Right kidney (tissue), 9 donors: ENCODE measurements at places on chromosomes 7 and 10.

GRCh38 chr10:118557946-118558345 lies 37.5 kb downstream of the PRLHR start:
- no peak for DNase-seq

DNA sequence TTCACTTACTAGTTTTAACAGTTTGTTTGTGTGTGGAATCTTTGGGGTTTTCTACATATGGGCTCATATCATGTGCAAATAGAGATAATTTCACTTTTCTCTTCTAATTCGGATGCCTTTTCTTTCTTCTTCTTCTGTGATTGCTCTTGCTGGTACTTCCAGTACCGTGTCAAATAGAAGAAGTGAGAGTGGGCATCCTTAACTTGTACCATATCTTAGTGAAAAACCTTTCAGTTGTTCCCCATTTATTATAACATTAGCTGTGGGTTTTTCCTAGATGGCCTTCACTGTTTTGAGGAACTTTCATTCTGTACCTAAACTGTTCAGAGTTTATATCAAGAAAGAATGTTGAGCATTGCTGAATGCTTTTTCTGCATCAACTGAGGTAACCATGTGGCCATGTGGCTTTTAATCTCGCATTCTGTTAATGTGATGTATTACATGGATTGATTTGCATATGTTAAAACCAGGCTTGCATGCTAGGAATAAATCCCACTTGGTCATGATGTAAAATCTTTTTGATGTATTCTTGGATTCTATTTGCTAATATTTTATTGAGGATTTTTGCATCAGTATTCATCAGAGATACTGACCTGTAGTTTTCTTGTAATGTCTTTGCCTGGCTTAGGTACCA lies 78.7 kb downstream of the FAM107B start:
- no peak for DNase-seq

DNA sequence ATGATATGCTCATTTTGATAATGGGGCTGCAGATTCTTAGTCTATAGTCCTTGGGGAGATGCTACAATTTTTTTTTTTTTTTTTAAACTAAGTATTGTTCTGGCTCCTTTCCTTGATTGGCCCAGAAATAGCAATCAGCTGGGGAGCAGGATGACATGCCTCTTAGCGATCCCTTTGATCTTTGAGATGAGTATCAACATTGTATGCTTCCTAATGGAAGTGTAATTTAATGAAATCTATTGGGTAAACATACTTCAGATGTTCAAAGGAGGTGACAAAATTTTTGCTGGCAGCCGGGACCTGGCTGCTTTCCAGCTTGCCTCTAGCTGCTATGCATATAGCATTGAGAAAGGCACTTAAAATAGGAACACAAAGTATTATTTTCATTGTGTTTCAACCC lies 43.5 kb downstream of the VTI1A start:
- no peak for DNase-seq

- DNase-seq, result no peak
Measured at GRCh38 chr7:146539836-146540235, 423.2 kb downstream of the CNTNAP2 start.

GRCh38 chr7:101634196-101634717 lies 5.2 kb upstream of the MYL10 start:
- DNase-seq, result no peak

DNA sequence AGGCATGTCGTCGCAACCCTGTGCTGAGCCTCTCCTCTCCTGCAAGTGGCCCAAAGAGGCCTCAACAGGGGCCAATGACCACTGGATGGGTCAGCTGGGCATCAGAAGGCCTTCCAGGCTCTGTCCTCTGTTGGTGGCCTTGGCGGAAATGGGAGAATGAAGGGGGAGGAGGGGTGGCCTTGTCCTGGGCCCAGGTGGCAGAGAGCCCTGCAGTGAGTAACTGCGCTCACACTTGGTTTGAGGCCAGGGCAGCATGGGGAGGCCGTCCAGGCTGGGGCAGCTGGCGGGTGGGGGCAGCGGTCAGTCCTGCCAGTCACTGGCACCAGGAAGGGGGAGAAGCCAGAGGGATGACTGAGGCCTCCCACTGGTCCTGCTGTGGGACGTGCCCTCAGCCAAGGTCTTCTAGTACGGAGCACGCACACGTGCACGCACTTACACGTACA lies 59.8 kb downstream of the LHPP start:
- DNase-seq, result no peak

DNA sequence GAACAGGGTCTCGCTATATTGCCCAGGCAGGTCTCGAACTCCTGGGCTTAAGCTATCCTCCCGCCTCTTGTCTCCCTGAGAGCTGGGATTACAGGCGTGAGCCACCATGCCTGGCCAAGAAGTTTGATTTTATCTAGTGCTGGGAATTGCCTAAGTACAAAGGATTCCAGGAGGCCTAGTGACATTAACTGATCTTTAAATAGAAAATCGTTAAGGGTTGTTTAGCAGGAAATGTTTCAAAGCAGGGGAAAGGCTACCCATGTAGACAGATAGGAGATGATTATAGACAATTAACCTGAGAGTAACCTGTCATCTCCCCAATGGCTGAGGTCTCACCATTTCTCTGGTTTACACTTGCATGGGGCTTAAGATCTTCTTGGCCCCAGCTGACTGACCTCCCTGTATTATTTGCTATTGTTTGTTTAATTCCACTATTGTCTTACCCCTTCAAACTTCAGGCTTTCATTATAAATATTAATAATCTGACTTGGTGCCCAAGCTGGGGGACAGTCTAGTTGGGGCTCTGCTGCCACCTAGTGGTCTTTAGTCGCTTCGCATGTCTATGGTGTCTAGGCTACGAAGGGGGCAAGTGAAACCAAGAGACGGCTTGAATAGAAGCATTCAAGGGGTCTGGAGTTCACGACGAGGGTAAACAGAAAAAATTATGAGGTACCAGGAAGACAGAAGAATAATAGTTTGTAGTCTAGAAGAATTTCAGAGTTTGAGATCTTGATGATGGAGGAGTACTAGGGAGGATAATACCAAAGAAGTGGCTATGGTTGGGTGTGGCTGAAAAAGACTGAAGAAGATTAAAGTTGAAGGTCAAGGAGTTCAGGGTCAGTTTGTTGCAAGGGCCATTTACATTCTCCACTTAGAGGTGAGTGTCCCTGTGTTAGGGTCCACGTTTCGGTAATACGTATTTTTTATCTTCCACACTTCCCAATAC lies 40.4 kb upstream of the BPGM start:
- DNase-seq, result peak; percentile 37

- no peak for DNase-seq
Measured at GRCh38 chr7:52071744-52072143, 755.1 kb upstream of the COBL start.

DNA sequence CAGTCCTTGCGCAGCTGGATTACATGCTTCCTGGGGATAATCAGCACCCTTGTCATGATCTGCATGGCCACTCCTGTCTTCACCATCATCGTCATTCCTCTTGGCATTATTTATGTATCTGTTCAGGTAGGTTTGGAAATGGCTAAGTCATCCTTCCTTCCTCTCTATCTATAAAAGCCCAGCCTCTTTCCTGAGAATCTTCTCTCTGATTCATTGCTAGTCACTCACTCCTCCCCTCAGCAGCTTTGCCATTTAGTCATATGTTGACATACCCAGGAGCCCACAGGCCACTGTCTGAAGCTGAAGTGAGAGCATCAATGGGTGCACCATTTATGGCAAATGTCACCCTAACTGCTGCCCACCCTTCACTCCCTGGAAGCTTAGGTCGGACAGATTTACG lies 52.0 kb downstream of the ABCC2 start:
- DNase-seq, result no peak

DNA sequence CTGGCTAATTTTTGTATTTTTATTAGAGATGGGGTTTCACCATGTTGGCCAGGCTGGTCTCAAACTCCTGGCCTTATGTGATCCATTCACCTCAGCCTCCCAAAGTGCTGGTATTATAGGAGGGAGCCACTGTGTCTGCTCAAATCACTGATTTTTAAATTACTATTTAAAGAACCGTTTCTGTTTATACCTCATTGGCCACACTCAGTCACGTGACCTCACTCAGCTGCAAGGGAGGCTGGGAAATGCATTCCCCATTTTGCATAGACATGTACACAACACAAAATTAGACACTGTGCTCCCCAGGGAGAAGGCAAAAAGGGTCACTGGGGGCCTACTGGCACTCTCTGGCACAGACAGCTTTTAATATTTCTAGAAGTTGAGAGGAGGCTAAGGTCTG lies 13.6 kb upstream of the CALU start:
- no peak for DNase-seq

DNA sequence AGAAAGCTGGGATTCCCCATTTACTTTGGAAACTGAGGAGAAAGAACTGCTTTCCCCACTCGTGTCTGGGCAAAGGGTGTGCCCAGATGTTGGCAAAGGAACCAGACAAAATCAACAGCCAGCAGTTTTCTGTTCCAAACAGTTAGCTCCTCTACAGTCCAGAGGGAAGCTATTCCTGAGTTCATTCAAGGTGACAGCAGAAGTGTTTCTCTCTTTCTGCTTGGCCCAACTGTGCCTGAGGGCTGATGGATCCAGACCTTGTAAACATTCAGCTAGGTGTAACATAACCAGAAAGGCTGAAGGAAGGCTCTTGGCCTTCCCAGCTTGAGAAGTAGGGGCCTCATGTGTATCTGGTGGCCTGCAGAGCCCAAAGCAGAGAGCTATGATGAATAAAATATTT lies 7.0 kb upstream of the ALDH18A1 start:
- DNase-seq, result no peak

DNA sequence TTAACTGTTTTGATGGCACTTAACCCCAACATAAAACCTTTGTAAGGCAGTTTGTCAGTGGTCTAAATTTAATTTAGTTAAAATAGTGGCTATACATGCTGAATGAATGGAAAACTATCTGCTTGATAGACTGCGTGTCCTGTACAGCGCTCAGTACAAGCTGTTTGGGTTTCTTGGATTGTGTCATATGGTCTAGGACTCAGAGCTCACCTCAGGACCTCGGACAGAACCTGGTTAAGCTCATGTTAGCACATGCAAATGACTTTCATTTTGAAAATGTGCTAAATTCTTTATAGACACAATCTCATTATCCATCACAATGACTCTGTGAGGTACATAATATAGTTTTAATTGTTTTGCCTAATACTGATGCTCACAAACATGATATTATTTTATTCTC lies 55.7 kb upstream of the RELN start:
- DNase-seq, result no peak

DNA sequence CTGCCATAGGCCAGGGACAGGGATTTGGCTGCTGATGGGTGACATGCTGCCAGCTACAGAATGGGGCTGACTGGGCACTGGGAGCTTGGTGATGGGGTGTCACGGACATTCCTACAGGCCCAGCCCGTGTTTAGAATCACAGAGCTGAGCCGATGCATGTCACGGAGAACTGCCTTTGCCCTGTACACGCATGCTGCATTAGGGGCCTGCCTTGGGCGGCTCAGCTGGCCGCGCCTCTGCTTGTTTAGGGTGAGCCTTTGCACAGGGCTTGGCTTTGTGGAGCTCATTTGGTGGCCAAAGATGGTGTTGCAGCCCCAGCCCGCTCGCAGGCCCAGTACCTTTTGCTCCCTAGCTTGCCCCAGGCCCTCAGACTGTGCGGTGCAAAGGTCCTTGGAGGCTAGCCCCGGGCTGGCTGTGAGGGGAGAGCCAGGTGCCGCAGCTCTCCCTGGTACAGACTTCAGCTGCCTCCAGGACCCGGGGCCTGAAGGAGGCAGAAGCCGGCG lies 108.4 kb upstream of the BTBD16 start:
- peak; percentile 40 for DNase-seq

- DNase-seq, result no peak
Measured at GRCh38 chr10:92407305-92408016, 116.5 kb downstream of the MARCHF5 start.

DNA sequence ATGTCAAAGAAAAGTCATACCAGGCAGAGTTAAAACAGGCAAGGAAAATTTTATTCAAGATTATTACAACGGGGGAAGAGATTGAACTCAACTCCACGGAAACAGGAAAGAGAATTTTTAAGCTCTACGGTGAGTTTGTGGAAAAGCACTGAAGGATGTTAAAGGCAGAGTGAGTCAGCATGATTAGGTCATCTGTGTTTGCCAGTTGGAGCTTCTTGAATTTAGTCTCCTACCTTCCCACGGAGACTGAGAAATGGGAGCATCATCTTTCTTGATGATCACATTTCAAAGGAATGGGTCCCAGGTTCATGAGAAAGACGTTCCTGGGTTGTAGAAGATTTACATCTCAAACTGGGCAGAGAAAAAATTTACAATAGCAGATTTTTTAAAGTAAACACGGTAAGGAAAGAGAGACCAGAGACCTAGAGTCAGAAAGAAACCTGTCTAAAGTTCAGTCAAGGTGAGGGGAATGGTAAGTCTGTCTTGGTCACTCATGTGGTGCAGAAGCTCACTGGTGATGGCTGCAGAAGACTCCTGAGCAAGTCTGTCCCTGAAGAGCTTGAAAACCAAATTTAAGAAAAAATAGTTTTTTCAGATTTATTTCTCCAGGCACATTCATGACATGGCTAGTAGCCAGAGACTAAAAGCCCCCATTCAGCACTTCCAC lies 516.9 kb upstream of the LRRN3 start:
- DNase-seq, result no peak

DNA sequence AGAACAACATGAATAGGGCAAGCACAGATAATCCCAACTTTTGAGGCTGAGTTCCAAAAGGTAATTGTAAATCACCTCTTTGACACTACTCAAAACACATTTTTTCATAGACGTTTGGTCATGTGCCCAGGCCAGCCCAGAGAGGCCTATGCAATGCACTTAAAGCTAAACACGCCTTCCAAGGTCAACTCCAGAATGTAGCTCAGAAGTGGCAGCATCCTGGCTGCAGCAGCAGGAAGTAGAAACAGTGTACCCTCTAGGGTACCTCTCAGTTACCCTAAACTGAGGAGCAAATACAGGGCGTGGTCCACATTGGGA lies 58.7 kb downstream of the OSBPL3 start:
- DNase-seq, result no peak

- no peak for DNase-seq
Measured at GRCh38 chr7:51031791-51032515, 249.3 kb upstream of the GRB10 start.

DNA sequence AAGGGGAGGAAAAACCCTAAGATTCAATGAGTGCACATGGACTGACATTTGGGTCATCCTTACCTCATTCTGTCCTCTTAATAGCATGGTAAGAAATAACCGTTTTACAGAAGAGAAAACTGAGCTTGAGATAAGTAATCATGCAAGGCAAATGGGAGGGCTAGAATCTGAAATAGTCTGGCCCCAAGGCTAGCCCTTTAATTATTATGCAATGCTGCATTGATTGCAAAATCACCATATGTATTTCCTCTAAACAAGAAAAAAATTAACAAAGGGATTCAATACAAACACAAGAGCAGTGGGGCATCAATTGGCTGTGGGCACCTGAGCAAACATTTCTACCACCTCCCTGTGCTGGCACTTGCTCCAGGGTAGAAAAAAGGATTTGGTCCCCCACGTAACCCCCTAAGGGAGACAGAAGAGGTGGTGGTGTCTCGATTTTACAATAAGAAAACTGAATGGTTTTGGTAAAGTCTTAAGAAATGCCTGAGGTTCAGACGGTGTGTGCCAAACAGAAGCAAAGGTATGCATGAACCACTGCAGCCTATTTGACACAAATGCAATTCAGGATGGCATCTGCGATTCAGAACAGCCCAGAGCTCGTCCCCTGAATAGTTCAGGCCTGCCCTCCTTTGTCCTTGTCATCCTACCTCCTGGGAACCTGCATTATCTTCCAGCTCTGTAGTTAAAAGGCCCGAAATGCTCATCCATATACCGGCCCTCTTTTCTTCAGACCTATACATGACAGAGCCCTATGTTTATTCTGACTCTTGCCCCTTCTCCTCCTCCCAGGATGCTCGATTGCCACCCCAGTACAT lies 23.6 kb downstream of the PIP4K2A start:
- DNase-seq, result no peak
